Stimulated activated CD4-positive, alpha-beta T cell treated with anti-CD3 and anti-CD28 coated beads, Interleukin-15, amount 100 ng/mL, for 24 hours (primary cell): ENCODE measurements at places on chromosomes 4 and X.

DNA sequence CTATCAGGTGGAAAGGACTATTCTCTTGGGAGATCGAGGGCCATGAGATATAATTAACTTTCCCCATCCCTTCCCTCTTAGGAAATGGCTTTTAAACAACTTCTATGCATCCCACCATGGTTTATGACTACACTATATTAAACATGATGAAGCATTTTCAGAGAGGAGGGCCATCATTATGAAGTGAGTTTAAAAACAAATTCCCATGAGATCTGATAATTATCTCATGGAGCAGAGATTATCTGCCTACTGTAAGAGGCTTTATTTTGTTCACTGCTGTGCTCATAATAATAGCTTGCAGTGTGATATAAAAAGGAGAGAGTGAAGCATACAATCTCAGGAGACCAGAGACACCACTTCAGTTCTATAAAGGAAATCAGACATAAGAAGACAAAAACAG is 330.5 kb upstream of the ZFP42 start:
- DNase-seq = no peak

DNA sequence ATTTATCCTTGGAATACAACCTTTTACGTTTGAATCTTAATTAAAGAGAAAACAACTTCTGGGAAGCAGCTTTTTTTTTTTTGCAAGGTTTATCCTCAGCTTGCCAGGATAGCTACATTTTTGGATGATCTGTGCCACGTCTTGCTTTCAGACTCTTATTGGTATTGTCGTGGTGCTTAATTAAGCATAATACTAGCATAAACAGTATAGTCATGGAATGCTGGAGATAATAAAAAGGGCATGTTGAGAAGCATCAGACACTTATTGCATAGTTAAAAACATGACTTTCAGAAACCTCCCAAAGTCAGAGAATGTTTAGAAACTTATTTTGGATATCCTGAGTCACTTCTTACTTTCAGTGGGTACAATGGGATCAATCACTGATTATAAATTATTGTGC is 77.0 kb downstream of the PALLD start:
- no peak for DNase-seq

- no peak for DNase-seq
These were observed 64.0 kb downstream of the HHIP start for GRCh38 chr4:144709793-144710525.

GRCh38 chrX:109270580-109271484 is 211.1 kb downstream of the GUCY2F start:
- DNase-seq = peak; percentile 52

DNA sequence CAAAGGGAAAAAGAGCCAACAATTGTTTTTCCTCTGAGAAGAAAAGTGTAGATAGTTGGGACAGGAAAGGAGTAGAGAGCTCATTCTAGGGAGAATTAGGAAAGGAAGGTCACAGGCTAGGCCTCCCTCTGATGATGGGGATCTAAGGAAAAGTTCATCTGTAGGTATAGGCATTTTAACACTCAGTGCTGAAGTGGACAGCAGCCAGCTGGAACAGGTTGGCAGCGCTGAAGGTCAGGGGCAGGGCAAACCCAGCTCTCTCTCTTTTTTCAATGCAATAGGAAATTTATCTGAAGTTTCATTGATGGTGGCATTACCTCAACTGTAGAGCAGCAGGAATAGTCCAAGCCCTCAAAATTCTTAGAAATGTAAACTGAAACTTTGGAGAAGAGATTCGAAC is 98.5 kb upstream of the ETNPPL start:
- DNase-seq = no peak

GRCh38 chr4:173529477-173530325 is at the start of gene HAND2:
Gene HAND2 (minus strand): TSS chr4:173530229. CDS start chr4:173529289, 940 bp downstream.
- DNase-seq = no peak

- no peak for DNase-seq
These were observed 26.4 kb downstream of the DOK7 start for GRCh38 chr4:3489451-3489962.

DNA sequence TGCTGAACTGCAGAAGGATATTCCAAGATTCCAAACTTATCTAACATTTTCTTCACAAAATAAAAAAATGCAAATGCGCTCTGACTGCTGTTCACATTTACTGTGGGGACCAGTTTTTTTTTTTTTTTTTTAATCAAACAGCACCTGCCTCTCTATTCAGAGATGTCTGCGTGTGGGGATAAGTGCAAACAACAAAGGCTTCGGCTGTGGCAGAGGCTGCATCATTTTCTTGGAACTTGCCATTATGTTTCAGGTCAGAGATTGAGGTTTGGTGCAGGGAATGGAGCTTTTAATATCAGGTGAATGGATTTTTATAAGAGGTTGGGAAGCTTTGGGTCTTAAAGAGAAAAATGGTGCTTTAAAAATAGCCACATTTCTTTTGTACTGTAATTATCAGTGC is 78.2 kb upstream of the TET2 start:
- no peak for DNase-seq

GRCh38 chr4:87843936-87844335 is 11.2 kb downstream of the MEPE start:
- DNase-seq = no peak

- DNase-seq = no peak
These were observed 16.2 kb upstream of the WDR19 start for GRCh38 chr4:39166177-39166576.

DNA sequence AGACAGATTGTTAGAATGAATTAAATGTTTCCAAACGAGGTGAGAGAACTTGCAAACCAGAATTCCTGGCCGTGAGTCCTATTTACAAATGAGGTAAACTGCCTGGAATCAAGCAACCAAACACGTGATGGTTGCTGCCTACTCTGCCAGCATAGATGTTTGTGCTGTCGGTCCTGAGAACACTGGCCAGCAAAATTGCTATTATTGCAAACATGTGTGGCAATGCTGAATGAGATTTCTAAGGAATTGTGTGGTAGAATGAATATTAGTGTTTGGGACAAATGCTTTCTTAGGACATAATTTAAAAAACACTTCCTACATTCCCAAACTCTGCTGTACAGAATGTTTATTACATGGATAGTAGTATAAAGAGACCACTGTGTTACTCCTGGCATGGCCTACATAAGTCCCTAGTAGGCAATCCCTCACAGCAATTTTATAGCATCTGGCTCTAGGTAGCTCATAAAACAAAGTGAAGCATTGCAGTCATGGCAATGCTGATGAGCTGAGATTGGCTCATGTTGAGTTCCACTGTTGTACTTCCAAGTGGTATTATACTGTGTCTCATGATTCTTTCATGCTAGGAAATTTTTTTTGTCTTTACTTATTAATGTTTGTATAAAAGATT is 605.2 kb upstream of the EPHA5 start:
- no peak for DNase-seq

- DNase-seq = no peak
These were observed 24.4 kb upstream of the ZFX start for GRCh38 chrX:24125028-24125612.

- DNase-seq = no peak
These were observed 51.6 kb downstream of the RS1 start for GRCh38 chrX:18620349-18620748.

DNA sequence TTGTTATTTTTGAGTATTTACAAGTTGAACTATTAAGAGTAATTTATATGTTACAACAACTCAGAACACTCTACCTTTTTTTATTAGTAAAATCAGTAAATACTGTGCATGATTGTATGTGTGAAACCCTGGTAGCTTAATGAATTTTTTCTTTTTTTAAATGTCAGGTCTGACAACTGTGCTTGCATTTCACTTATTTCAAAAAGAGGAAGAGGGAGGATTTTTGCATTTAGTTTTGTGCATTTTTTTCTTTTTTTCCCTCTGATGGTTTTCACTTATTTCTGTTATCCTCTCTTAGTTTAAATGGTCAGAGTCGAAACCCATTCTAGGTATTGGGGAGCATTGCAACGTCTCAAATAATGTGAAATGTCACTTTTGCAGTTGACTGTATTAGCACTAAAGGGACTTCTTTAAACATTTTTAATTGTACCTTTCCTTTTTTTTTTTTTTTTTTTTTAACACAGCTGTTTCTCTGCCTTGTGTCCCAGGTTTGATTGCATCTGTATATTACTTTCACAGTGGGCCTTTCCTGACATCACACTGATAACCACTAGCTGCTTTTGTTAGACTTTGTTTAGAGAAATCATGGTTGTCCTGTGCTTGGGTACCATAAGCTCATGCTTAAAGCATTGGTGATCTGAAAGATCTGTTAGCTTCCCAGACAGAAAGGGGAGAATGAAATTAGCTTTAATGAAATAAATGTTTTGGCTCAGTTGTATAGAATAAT is 28.5 kb downstream of the MOB1B start:
- no peak for DNase-seq

DNA sequence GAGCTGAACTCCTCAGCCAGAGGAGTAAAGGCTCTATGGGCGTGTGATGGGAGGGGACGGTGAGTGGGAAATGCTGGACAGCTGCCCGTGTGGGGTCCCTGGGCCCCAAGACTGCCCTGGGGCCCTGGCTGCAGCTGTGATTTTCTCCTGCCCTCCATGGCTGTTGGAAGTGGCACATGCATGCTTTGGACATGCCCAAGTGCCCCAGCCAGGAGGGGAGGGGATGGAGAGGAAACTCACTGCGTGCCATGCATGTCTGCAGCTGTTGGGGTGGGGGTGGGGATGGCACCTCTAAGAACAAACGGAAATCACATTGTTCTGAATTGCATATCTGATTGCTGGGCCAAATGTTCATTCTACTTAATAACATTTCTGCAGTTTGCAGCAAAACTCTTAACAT is 52.4 kb downstream of the MID2 start:
- DNase-seq = no peak

GRCh38 chr4:142698552-142698951 is 147.5 kb downstream of the INPP4B start:
- no peak for DNase-seq

GRCh38 chr4:14234307-14234706 is 606.8 kb upstream of the BOD1L1 start:
- DNase-seq = no peak

DNA sequence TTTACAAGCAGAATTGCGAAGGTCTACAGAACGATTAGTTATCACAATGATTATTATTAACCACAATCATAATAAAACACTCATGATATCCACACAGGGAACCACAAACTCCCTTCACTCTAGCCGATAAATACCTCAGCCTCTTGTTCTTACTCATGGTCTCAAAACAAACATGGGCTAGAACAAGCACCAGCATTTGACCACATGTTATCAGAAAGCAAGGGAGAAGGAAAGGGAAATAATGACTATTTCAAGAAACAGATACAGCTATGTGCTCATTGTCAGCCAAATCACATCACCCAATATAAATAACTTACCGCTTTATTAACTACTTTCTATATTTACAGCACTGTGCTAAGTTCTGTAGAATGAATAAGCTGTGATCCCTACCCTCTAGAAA is 663.2 kb upstream of the HTR2C start:
- DNase-seq = no peak

- peak; percentile 10 for DNase-seq
These were observed 183.3 kb downstream of the KDR start for GRCh38 chr4:54941994-54942552.

- DNase-seq = no peak
These were observed 48.3 kb downstream of the MED28 start for GRCh38 chr4:17662694-17663093.

DNA sequence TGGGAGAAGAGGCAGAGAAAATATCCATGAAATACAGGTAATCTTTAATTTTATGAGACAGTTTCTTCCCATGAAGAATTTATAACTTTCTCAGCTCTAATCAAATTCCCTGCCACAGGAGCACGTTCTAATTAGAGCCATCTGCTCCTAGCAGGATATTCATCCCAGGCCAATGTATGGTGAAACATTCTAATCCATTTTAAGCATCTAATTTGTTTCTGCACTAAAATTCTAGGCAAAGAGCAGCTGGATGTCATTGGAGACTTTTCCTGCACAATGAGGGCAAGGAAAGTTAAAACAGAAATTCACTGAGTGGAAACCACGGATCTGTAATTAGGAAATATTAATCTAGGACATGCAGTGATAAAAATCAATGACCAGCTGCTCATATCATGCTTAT is 107.7 kb upstream of the ZFP42 start:
- DNase-seq = no peak

GRCh38 chr4:89617317-89617716 is 219.6 kb downstream of the SNCA start:
- no peak for DNase-seq

DNA sequence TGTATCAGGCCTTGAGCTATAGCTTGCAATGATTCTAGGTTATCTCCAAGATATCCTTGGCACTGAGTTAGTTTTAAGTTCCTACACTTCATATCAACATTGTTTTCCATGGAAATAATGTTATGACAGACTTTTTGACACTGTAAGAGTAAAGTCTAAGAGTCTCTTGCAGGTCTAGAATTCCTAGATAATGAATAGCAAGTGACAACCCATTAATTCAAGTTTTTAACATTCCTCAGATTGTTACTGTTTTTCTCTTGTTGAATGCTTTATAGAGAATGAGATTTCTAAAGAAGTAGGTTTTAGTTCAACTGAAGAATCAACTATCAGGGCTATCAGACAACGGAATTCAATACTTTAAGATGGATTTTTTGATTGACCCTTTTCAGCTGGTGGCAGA is 276.1 kb downstream of the PPP3CA start:
- no peak for DNase-seq

DNA sequence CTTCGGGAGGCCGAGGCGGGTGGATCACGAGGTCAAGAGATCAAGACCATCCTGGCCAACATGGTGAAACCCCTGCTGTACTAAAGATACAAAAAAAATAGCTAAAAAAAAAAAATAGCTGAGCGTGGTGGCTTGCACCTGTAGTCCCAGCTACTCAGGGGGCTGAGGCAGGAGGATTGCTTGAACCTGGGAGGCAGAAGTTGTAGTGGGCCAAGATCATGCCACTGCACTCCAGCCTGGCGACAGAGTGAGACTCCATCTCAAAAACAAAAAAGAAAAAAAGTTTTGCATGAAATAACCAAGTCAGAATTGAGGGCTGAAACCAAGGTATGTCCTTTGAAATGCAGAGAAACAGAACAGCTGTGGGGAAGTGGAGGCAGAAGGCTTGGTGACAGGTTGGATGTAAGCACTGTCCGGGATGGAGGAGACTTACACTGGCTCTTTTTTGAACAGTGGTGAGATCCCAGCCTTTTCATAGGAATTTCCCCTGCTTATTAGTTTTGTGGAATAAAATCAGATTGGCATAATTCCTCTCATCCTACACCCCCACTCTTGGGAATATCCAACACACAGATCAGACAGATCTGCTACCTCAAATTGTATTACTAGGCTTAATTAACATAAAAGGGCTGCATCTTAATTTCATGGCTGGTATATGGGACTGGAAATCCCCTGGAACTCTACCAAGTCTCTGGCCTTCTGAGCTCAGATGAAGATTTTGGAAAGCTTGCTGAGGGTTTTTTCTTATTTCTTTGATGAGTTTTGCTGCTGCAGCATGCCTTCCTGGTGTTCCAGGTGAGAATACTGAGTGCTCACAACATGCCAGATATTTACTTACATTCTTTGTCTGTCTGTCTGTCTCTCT is 18.8 kb upstream of the C4orf36 start:
- no peak for DNase-seq

DNA sequence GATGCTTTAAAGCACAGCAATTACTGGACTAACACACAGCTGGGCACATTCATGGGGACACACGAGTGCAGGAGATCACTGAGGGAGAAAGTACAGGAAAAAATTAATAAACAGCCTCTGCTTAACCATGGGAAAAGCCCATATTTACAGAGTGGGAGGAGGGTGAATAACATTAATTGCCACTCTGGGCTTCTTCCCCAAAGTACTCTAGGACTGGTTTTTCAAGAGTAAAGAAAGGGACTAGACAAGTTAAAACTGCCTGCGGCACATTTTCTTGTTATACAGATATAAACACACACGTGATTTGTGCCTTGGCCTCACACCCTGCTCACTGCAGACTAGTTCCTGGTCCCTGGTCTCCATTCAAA is 179.7 kb upstream of the TET2 start:
- DNase-seq = peak; percentile 7

GRCh38 chrX:35622601-35623000 is 175.5 kb upstream of the MAGEB16 start:
- no peak for DNase-seq
